ENCODE measurements at places on chromosomes 7 and 10.

DNA sequence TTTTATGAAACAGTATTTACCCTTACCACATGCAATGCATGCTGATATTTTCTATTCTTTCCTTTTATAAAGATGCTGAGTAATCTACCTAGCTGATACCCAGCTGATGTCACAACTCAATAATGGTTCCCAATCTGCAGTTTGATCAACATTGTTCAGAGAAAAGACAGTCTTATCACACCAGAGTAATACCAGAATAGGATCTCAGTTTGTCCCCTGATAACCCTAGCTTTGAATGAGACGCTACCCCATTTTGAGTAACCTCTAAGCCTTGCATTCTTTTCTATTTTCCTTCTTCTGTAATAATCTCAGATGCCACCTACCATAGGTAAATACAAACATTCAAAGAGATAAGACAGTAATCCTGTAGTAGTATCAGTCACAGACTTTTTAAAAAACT, 99.6 kb upstream of the RELN start:
- DNase-seq, result no peak

DNA sequence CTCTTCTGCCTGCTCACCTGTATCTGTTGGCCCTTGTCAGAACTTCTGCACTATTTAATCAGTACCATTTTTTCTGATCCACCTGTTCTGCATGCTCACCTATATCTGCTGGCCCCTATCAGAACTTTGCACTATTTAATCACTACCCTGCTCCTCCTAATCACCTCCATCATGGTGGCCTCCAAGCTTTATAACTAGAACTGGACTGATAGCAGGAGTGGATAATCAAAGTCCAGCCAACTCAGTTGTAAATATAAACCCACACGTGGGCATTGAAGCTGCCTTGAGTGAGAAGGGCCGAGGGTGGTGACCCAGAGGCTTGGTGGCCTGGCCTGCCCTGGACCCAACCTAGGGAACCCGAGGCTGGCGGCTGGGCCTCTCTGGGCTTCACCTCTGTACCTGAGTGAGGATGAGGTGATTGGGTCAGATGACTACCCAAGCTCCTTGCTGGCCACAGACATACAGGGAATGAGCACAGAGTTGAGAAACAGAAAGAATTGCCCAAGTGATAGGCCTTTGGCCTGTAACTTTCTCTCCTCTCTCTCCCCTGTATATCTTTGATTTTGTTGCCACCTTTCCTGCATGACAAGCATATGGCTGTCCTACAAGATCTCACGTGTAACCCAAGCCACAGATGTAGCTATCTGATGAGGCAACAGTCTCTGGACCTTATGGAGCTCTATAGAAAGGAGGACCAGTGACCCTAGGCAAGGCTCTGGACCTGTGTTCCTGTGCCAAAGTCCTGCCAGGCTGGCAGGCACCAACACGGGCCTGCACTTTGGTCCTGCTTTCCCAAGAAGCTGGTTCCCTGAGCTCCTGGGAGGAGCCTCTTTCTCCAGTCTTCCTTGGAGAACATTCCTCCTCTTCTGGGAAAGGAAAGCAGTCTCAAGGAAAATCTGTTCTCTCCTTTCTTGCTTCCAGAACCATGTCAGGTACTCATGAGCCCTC, 23.4 kb upstream of the FAM3C start:
- DNase-seq, result no peak

- DNase-seq, result no peak
Measured at GRCh38 chr7:153354071-153354470, 594.5 kb downstream of the ACTR3B start.

GRCh38 chr10:115857856-115858255, 415.1 kb downstream of the GFRA1 start:
- DNase-seq, result no peak

GRCh38 chr10:116769791-116770190, 27.4 kb upstream of the HSPA12A start:
- DNase-seq, result no peak

DNA sequence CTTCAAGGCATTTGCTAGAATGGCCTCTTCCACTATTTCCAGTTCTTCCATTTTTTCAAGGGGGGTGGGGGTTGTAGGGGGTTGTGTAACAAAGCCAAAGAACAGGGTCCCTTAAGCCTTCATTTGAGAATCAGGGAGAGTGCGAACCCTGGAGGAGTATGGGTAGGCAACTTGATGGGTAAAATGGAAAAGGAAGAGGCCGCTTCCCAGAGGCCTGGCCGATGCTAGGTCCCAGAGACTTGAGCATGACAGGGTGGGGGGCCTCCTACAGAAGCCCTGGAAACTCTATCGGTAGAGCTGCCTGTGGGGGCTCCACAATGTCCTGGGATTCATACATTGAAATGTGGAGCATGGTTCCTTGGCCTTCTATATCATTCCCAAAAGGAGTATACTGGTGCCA, 9.1 kb upstream of the HOXA13 start:
- DNase-seq, result no peak

DNA sequence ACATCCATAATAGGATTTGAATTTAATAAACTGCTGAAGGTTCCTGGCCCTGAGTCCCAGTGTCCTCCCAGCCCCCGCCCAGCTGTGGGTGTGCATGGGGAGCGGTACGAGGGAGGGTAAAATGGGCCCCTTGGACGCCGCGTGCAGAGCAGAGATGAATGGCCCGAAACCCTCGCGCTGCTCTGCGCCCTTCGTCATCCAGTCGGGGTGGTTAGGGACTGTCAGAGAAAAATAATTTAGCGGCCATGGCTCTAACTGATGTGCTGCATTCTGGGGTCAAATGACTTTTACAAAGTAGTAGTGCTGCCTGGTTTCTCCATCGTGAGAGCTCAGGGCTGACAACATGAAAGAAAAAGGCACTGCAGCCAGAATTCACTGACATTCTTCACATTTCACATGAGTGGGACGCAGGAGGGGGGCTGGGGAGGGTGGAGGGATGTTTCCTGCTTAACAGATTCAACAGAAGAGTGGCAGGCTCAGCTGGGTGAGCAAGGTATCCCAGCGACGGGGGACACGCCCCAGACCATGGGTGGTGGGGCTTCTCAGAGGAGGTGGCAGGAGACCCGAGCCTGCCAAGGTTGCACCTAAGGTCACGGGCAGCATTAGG, 304.5 kb downstream of the WDR37 start:
- DNase-seq, result peak; percentile 44

- no peak for DNase-seq
Measured at GRCh38 chr10:97922022-97922758, 72.5 kb downstream of the GOLGA7B start.

GRCh38 chr7:155412416-155413253, 45.3 kb upstream of the EN2 start:
- peak; percentile 84 for DNase-seq

GRCh38 chr10:74675484-74675883, 150.9 kb upstream of the KAT6B start:
- DNase-seq, result no peak

DNA sequence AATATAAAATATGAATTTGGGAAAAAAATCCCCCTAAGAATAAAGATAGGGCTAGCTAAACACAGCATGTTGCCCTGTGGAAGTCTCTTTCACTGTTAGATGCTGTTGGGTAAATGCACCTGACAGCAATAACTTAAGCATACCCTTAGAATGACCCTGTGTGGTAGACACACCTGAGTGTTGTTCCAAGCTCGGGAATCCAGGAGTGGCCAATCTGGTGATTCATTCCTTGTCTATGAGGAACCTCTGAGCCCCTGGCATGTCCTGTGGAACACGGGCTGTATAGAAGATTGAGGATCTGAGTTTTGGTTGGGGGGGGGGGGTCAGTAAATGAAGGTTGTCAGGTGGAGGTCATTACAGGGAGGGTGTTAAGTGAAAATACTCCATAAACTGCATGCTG, 730.0 kb upstream of the IGFBP3 start:
- no peak for DNase-seq

DNA sequence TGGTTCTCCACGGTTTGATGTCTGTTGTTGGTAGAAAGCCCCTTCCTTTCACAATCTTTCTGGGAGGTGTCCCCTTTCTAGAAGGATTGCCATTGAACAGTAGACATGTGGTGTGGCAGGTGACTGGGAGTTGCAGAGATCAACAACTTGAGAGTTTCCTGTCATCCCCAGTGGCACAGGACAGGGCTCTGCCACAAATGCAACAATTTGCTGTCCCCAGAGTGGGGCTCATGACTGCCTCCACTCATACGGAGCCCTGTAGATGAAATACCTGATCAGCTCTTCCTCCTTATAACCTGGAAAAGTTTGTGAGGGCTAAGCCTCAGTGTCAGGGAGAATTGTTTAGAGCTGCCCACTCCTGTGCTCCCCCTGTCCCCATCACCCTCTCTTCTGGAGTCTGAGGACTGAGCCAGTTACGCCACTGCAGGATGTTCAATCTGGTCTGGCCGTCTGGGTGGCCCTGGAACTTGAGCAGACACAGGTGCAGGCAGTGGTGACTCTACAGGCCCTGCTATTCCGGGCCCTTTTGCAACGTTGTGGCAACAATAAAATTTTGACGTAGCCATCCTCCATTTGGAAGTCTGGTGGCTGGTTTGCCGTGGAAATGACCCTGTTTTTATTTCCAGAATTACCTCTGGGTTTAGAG, 6.5 kb downstream of the DBNL start:
- no peak for DNase-seq

GRCh38 chr7:25478925-25479324, 250.6 kb upstream of the NPVF start:
- DNase-seq, result no peak

DNA sequence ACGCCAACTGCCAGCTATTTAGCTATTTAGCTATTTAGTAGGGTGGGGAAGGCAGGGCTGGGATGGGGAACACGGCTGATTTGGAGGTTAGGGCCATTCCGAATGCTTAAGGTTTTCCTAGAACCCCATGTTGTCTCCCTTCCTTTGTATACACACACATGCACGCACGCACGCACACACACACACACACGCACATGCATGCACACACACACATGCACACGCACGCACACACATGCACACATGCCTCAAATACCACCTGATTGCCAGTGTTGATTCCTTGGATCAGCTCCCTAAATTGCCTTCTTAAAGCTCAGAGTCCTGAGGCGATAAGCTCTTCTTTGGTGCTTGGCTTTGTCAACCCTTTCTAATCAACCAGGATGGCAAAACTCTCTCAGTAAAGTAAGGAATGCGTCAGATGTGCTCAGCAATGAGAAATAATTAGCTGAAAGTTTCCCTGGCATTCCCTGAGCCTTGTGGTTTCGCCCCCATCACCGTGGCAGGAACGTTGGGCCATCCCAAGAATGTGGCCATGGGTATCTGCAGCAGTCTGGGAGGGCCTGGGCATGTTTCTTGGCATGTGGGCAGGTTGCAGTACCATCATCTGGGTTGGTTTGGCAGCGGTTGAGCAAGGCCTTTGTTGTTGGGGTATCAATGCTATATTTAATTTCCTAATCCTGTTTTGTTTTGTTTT, 305.6 kb downstream of the LRMDA start:
- DNase-seq, result no peak

DNA sequence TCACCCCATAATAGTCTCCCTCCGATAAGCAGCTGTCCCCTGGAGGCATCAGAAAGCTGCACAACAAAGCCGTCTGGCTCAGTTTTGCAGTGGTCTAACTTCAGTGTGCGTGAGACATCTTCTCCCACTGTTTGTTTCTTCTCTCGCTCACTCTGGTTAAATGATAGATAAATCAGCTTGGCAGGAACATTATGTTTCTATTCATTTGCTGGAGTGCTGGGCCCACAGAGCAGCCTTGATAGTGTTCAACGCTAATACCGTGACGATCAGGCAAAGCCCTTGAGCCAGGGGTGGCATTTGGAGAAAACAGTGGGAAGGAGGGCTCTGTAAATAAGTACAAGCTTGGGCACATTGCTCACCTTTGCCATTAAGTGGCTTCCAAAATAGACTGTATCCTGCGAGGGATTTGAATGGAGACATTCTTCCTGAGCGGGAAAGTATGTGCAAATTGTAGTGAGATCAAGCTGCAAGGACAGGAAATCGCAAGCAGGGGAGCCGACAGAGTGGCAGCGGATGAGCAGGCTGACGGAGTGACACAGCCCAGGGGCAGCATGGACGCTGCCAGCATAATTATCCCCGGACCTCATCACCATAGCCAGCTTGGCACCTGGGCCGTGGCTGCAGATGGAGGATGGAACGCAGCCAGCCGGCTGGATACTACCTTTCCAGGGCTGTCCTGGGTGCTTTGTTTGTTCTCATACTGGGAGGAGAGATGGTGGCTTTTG, 256.8 kb upstream of the FZD8 start:
- DNase-seq, result no peak

- DNase-seq, result no peak
Measured at GRCh38 chr10:62763155-62763554, 41.4 kb upstream of the ADO start.

DNA sequence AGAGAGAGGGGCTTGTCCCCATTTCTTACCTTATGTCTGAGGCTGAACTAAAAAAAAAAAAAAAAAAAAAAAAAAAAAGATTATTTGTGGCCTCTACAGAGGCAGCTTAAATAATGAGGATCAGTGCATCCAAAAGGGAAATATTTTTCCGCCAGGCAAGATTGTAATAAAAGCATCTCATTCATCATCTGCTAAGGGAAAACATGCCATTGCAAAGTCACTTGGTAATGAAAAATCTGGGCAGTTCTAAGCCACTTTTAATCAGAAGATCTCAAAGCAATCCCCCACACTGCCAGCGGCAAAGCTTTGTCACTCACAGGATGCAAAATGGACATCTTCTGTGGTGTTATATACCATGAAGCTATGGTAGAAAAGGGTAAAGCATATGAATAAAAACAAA, 3.8 kb downstream of the FAM107B start:
- DNase-seq, result no peak

DNA sequence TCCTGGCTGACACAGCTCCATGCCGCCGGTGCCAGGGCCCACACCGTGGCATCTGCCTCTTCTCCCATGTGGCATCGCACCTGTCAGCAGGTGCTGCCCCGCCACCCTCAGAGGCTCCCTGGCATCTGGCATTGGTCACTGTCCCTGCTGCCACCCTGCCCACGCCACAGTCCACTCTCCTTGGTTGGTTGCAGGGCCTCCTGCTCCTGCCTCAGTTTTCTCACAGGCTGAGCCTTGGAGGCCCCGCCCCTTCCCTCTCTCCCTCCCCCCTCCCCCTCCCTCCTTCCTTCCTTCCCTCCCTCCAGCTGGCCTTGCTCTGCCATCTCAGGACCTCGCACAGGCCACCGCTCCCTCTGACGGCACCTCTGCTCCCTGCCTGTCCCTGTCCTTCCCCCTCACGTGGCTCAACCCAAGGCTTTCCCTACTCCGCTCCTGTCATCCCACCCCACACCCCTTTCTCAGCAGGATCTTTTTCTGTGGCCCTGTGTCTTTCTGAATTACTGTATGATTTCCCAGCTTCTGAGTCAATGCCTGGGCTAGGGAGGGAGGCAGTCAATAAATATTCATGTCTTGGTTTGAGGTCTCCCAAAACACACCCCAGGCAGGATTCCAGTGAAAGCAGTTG, 87.4 kb downstream of the INPP5A start:
- peak; percentile 62 for DNase-seq

DNA sequence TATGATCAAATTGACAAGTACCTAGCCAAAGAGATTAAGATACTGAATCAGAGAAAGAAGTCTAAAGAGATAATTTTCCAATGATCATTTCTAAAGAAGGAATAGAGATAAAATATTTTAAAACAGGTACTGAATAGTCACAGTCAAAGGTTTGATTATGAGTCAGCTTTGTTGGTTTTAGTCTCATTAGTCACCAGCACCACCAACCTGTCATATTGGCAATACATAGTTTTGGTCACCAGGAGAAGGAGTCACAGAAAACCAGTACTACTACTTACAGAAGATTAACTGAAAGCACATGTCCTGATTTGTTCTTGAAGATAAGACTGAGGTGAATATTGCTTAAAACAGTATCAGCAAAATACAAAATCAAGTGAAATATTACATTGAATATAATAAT, 34.6 kb downstream of the ZEB1 start:
- no peak for DNase-seq

- no peak for DNase-seq
Measured at GRCh38 chr7:112707655-112708054, 82.5 kb downstream of the TMEM168 start.

- DNase-seq, result no peak
Measured at GRCh38 chr7:129840757-129841156, 112.0 kb downstream of the UBE2H start.

Data from iPS-NIHi11 (cell line).